ENCODE measurements at places on chromosomes 5 and 9. TPM values are rescaled to one million over a fixed set of nuclear protein-coding genes. Genes with fewer than 3 reads are reported as not detected.

Gene MYMK
- total RNA-seq: not detected

Gene OR1Q1
- total RNA-seq: not detected

Gene NDUFS6
- total RNA-seq: 26.4 TPM

DNA sequence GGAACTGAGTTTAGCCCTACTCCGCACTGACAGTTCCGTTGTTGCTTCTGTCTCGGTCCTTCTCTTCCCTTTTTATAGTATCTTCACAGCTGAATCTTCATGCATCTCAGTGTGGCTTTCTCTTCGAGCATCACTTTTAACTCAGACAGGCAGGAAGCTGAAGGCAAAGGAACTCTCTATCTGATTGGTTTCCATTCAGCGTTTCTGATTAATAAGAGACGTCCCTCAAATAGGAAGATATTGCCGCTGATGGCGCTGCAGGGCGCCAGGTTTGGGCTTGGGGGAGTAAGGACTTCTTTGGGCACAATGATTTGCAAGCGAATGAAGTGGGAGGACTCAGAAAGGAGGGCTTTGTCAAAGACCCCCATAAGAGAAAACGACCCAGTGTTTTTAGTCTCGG, at the start of gene CDH9:
Gene CDH9, minus strand, starts transcription at position 111 of the 400 bp plus-strand sequence. CDS start 50,253 bp downstream, outside the sequence.
- DNase-seq: peak; percentile 30

DNA sequence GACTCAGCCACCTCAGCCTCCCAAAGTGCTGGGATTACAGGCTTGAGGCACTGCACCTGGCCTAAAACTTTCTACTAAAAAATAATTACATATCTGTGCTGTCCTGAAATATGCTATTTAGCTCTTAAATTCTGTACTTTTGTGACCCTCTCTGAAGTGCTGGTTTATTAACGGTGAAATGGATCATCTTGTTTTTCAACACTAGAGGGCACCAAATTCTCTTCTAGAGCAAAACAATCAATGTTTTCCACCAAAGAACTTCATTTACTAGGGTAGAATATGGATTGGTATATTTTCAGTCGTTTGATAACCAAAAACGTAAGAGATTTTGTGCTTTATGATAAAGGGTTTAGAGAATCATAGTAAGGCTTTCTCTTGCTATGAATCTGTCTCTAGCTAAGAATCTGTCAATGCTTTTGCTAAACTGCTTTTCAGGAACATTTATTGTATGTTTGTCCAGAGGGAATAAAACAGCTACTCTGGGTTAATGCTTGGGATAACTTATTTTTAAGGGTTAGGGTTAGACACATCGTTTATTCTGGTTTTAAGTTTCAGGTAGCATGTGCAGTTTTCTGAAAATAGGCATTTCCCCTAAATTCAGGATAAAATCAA, 63.6 kb downstream of the RNF180 start:
- no peak for DNase-seq

GRCh38 chr5:131984956-131985665, 26.3 kb downstream of the ACSL6 start:
- no peak for DNase-seq

DNA sequence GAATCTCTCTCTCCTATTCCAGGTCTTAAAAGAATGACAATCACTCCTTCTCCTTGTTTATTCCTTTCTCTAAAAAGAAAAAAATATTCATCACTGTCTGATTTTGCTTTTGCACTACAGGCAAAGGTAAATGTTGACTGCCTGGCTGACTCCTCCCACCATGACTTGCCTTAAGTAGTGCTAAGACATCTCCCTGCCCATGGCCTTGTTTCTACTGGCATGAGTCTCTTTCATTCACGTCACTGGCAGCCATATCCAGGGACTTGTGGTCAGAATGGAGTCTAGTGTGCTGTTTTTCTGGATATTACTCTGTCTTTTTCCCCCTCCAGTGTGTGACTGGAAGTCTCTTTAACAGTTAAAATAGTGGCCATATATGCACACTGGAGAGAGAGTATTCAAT, 522.9 kb upstream of the DAB2 start:
- DNase-seq: no peak

- no peak for DNase-seq
Measured at GRCh38 chr5:123885081-123885480, 373.1 kb downstream of the CSNK1G3 start.

GRCh38 chr5:998246-999031, 10.2 kb upstream of the NKD2 start:
- DNase-seq: peak; percentile 85

DNA sequence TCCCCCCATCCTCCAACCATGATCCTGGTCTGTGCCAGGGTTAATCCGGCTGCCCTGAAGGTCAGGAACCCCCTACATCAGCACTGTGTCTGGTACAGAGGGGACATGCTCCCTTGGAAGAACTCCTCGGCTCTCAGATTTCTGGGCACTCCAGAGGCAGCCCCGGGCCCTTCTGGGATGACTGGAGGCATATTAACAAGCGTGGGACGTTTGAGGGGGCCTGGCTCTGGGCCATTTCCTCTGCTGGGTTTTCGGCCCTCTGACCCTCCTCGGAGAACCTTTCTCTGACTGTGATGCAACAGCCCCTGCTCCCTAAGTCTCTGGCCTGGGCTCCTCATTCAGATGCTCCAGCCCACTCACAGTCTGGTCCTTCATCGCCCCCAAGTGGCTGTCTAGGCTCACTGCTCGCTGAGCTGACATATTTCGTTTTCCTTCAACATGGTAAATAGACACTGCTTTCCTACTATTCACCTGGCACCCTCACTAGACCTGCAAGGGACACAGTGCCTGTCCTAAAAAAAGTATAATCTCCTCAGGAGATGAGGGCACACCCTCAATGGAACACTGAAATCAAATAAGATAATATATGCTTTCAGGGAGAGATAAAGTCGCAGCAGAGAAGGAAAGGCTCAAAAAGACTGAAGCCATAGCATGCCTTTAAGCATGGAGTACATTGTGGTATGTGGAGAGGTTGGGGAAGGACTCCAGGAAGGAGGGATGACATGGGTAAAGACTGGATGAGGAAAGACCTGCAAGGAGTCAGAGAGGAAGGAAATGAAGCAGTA, 404.7 kb upstream of the TRPC7 start:
- no peak for DNase-seq

GRCh38 chr5:9544502-9545135, 1.3 kb downstream of the SEMA5A start:
- peak; percentile 95 for DNase-seq

DNA sequence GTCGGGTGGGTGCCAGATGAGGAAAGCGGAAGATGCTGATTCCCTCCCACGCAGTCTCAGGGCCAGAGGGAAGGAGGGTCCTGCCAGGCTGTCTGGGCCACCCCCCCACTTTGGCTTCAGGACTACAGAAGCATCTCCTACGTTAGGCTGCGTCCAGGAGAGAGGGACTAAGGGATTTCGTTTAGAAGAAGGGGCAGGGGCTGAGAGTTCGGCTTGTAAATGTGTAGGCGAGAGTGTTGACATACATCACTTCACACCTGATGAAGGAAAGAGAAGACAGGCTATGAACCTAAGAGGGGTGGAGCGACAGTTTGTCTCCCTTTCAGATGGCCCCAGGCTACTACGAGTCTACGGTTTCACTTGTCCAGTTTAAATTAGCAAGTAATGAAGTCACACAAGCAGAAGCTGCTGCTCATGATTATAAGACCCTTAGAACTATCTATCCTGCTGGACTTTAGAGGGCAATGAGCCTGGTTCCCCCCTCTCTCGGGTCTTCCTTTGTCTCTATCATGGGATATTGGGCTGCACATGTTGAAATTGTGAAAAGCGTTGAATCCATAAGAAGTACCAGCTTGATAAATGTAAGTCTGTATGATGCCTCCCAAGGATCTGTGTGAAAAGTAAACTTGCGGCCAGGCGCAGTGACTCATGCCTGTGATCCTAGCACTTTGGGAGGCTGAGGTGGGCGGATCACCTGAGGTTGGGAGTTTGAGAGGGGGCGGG, 193.0 kb downstream of the AOPEP start:
- peak; percentile 55 for DNase-seq
